Fibroblast of skin of left quadriceps (primary cell): ENCODE measurements at places on chromosomes 6 and 20.

- no peak for DNase-seq
Observed at GRCh38 chr20:60123652-60124051, 165.4 kb downstream of the CDH26 start.

DNA sequence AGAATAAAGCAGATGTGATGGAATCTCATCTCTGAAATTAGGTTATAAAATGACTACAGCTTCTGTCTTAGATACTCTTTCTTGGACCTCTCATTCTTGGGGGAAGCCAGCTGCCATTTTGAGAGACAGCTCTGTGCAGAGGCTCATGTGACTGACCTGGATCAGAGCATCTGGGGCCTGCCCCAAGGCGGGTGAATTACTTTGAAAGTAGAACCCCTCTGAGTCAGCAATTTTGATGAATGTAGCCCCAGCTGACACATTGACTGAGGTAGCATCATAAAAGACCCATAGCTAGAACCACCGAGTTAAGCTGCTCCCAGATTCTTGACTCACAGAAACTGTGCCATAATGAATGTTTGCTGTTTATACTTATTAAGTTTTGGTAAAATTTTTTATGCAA is 124.5 kb downstream of the THEMIS start:
- no peak for DNase-seq

DNA sequence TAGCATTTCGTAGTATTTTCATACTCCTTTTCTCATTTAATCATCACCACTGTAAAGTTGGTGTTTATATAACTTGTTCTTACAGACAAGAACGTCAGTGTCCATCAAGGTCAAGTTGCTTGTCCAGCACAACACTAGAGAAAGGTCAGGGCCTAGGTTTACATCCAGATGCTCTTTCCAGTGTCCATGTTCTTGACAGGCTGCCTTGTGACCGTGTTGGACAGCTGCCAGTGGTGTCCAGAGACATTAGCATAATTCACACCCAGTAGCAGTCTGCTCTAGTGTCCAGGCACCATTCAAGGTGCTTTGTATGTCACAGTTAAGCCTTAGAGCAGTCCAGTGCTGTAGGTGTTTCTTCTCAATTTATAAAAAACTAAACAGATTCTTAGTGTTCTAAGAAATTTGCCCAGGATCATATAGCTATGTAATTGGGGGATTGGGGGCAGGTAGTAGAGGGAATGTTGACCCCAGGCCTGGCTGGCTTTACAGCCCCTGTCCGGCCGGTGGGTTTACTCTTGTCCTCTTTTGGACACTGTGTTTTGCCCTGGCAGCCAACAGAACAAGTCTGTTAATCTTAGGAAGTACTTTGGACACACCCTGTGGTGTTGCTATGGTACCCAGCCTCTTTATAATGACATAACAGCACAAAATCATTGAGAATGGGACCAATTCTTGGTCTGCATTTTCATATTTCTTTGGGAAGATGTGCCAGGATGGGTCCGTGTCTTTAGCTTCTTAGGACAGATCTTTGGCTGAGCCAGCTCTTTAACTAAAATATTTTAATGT is 8.0 kb downstream of the STK35 start:
- no peak for DNase-seq

- no peak for DNase-seq
Observed at GRCh38 chr6:33490621-33491020, 36.2 kb downstream of the ZBTB9 start.

- DNase-seq, result no peak
Observed at GRCh38 chr20:58139849-58140786, 88.3 kb downstream of the ANKRD60 start.

- DNase-seq, result no peak
Observed at GRCh38 chr6:109052018-109052651, 42.5 kb downstream of the SESN1 start.

- DNase-seq, result no peak
Observed at GRCh38 chr6:25025248-25025918, 89.6 kb upstream of the RIPOR2 start.

- no peak for DNase-seq
Observed at GRCh38 chr6:147530132-147531060, 21.9 kb downstream of the SAMD5 start.

DNA sequence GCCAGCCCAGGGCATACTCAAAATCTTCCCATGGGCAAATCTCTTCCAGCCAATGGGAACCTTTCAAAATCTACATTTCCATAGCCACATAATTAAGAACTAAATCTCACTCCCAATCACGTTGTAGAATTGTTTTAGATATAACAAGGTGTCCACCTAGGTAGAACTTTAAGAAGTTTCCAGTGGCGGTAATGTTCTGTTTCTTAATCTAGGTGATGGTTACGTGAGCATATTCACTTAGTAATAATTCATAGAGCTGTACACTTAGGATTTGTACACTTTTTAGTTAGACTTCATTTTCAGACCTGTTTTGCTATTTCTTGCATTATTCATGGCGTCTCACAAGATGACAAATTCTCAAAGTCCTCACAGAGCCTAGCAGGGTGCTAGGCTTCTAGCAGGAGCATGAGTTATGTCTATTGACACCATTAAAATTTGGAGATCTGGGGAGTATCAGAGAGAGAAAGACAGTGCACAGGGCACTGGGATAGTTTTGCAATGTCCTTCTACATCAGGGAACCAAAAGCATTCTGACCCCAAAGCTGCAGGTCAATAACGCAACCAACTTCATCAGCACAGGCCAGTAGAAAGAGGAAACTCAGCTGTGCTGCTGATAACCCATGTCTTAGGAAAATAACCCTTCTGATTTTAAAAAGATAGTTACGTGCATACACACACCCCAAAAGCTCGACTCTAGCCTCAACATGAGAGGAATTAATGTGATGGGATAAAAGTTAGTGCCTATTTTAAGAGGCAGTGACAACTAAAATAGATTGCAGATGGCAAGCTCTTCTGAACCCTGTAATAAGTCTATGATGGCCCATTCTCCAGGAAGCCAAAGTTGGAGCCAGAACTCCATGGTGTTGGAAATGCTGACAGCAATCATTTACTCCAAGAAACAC is 518.1 kb upstream of the JARID2 start:
- DNase-seq, result no peak

DNA sequence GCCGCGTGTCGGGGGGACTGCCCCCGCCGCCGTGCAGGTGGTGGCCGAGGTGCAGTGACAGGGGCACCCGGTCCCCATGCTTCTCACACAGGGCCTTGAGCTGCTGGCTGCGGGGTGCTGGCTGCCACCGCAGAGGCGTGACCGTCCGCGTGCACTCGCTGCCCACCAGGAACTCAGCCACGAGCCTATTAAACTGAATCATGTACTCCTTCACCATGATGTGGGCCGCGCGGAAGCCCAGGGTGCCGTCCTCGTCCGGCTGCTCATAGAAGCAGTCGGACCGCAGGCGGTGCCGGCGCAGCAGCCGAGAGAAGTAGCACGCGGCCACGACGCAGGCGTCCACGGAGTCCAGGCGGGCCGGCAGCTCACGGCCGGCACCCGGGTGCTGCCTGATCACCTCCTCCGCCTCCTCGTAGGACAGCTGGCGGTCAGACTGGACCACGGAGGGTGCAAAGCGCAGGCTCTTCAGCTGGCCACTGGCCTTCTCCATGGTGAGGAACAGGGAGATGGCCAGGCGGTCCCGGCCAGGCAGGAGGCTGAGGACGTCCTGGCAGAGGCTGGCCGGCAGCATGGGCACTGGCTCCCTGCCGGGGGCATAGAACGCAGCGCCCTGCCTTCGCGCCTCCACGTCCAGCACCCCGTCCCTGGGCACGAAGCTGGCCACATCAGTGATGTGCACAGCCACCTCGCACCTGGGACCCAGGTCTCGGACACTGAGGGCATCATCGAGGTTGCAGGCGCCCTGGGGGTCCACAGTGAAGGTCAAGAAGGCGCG is 9.8 kb downstream of the HELZ2 start:
- no peak for DNase-seq

GRCh38 chr20:12849225-12849910 is 159.4 kb upstream of the SPTLC3 start:
- no peak for DNase-seq

GRCh38 chr6:13918686-13919250 is 6.0 kb upstream of the RNF182 start:
- DNase-seq, result no peak

- no peak for DNase-seq
Observed at GRCh38 chr6:20399518-20399917, 2.2 kb upstream of the E2F3 start.

- no peak for DNase-seq
Observed at GRCh38 chr6:15761045-15761502, 98.2 kb upstream of the DTNBP1 start.

GRCh38 chr6:134074151-134075055 is 22.0 kb upstream of the SLC2A12 start:
- DNase-seq, result no peak
